ENCODE measurements at places on chromosomes 1 and 21. TPM values are rescaled to one million over a fixed set of nuclear protein-coding genes. Genes with fewer than 3 reads are reported as not detected.

Gene AKNAD1
- not detected for total RNA-seq

Gene SDF4
- total RNA-seq = 160 TPM

Gene PBX1
- total RNA-seq = 8.9 TPM

Gene RNU1-4
- under 0.01 TPM for total RNA-seq

Gene CFHR3
- not detected for total RNA-seq

Gene IGFN1
- total RNA-seq = under 0.01 TPM

Gene OLIG1
- not detected for total RNA-seq

Gene OR6K3
- total RNA-seq = not detected

Gene IRF6
- total RNA-seq = 2.4 TPM

Gene MROH9
- total RNA-seq = not detected

Gene RYR2
- 0.09 TPM for total RNA-seq

Gene MIXL1
- 0.05 TPM for total RNA-seq

Gene HAO2
- total RNA-seq = not detected

Gene NUP210L
- total RNA-seq = 0.09 TPM

Gene TMEM200B
- 0.28 TPM for total RNA-seq

Gene CCDC181
- not detected for total RNA-seq

Gene FAM110D
- 11.6 TPM for total RNA-seq

Gene SERPINC1
- total RNA-seq = not detected

Gene LCE3E
- not detected for total RNA-seq

Gene PRKAB2
- 5.6 TPM for total RNA-seq

Gene TFF2
- not detected for total RNA-seq

Gene PROK1
- not detected for total RNA-seq

Gene TBX15
- not detected for total RNA-seq

Gene CATSPERE
- 0.42 TPM for total RNA-seq

Gene TACSTD2
- total RNA-seq = 43.9 TPM

Data from dermis blood vessel endothelial cell (primary cell).